A549 treated with AZD2906 at 1 μM for 4 hours (cell line): ENCODE measurements at places on chromosomes 3 and 15. TPM values are rescaled to one million over a fixed set of nuclear protein-coding genes. Genes with fewer than 3 reads are reported as not detected.

The SLC35G2 gene
- total RNA-seq = 21.9 to 25.6 TPM (median 24.2 TPM) in 5 replicates

The BBX gene
- total RNA-seq = 11.5 to 22.3 TPM (median 15.9 TPM) in 5 replicates

The PLD1 gene
- 6.3 to 8.9 TPM (median 8.0 TPM) in 5 replicates for total RNA-seq

The TIGIT gene
- total RNA-seq = not detected in 5 replicates

The KCNMB3 gene
- total RNA-seq = 0.97 to 1.6 TPM (median 1.1 TPM) in 5 replicates

The SHF gene
- total RNA-seq = 0.36 to 0.75 TPM (median 0.53 TPM) in 5 replicates

The SKIC8 gene
- total RNA-seq = 79.3 to 124 TPM (median 84.3 TPM) in 5 replicates
